ENCODE measurements at places on chromosomes 1 and 21.

- DNase-seq = no peak
These were observed 39.2 kb upstream of the RUNX1 start for GRCh38 chr21:35088319-35088771.

DNA sequence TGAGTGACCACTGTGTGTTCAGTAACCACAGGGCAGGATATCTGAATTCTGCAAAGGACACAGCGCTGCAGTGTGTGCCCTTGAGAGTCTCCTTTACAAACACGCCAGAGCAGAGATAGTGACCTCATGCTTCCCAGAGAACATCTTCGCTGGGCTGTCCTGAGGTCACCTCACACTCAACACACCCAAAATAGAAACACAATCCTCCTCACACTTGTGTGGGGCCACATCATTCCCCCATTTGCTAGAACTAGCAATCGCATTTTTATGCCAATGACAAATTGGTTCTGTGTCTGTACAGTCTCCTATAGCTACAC is 140.1 kb upstream of the NRIP1 start:
- no peak for DNase-seq

DNA sequence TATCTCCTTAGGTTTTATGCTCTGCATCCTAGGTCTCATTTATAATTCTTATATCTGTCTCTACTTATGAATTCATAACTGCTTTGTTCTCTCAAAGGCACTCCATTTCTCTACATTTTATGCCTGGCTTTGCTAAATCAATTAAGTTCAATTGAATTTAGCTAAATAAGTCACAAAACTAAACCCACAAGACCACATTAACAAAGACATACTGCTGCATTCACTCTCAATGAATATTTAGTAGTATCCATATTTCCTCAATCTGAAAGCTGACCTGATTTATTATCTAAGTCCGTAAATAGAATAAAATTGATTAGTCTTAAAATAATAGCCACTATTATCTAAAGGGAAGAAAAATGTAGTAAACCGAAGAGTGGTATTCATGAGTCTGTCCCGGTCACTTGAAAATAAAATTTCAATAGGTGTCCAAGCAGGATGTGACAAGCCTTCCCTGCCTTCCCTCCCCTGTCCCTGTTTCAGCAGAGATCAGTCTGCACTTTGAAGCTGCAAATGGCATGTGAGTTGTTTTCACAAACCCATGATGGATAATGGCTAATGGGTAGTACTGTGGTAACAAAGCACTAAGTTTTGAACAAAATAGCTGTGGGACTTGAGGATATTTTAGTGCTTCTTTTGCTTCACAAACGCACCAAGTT is 295.0 kb upstream of the NCAM2 start:
- no peak for DNase-seq

GRCh38 chr1:209382231-209383100 is 201.0 kb upstream of the CAMK1G start:
- no peak for DNase-seq

DNA sequence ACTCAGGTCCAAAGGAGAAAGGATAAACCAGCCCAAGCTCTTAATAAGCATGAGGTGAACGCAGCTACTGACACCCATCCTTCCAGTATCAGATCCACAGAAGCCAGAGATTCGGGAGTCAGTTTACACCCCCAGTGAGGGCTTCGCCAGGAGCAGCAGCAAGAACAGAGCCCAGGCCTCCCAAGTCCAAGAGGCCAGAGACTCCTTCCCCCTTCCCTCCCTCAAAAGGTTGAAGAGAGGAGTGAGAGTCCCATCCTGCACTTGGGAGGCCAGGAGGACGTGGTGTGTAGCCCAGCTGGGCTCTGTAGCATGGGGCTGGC is 72.8 kb downstream of the MRPL37 start:
- DNase-seq = no peak

DNA sequence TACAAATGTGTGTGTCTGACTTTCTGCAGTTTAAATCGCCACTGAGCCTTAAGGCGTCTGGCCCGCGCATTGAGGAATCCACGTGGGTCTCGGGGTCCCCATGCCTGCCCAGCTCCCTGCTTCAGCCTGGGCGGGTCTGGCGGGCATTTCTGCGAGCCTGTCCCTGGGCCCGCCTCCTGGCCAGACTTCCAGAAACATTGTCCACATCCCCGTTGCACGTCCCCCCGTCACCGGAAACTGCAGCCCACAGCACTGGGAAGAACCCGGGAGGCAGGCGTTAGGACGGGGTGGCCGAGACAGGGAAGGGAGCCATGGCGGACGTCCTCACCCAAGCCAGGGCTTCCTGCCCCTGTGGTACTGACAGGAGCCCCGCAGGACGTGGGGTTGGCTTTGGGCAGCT is 113.1 kb upstream of the COL6A1 start:
- no peak for DNase-seq

DNA sequence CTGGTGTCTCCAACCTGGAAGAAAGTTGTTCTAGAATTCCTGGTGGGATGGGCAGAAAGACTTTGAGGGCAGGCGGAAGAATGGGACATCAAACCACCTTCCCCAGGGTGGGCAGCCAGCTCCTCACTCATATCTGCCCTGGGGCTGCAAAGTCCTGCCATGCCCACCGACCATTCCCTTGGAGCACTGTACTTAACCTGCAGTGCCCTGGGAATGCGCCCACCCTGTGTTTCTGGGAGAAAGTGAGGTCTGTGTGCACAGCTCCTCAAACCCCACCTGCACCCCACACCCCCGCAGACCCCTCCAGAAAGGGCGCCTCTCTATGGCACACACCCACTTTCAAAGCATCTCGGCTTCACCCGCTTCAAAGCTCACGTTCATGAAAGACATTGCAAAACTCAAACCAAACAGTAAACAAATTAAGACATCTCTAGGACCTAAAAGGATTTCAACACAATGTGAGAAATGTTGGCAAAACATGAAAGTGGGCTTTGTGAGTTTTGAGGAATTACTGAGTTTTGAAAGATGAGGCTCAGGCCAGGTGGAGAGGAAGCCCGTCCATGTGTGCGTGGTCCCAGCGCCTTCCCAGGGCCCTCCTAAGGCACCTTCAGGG is 25.1 kb downstream of the KRTAP10-1 start:
- DNase-seq = no peak

- no peak for DNase-seq
These were observed 4.3 kb upstream of the SLX9 start for GRCh38 chr21:44935533-44935927.

GRCh38 chr21:39518847-39519210 is 67.1 kb downstream of the SH3BGR start:
- no peak for DNase-seq

GRCh38 chr1:222877854-222878253 is 63.0 kb downstream of the DISP1 start:
- no peak for DNase-seq

DNA sequence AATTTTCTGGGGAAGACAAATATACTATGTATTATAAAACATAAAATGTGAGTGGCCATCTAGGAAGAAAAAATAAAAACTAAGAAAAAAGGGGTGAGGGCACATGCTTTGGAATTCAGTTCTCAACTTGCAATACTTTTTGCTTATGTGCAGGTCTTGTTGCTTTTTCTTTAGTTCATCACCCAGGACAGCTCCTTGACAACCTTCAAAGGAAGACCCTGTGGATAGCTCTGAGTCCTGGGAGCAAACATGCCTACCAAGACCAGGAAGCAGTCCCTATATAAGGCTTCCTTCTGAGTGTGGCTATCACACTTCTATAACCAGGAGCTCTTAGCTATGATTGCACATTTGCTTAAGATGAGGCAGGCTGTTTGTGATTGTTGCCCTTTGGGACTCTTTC is 78.0 kb downstream of the WDR64 start:
- no peak for DNase-seq

- DNase-seq = no peak
These were observed 64.0 kb downstream of the SIK1 start for GRCh38 chr21:43362915-43363314.

Measured in HEK293T (cell line).